ENCODE measurements at places on chromosomes 5 and 9.
A peak's percentile ranks its signal among the peaks of the same experiment; 100 is the strongest.

GRCh38 chr5:94992325-94992724 is 292.6 kb downstream of the MCTP1 start:
- no peak for DNase-seq

DNA sequence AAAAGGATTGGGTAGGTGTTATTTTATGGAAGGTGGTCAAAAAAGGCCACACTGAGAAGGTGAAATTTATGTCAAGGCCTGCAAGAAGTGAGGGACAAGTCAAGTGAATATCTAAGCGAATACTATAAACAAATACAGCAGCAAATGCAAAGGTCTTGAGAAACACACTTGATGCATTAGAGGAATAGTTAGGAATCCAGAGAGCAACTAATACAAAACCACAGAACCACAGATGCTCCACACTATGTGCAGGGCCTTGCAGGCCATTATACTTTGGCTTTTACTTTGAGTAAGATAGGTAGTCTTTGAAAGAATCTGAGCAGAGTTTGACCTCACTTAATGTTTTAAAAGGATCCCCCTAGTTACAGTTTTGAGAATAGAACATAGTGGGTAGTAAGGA is 4.6 kb downstream of the ZNF622 start:
- DNase-seq = no peak

DNA sequence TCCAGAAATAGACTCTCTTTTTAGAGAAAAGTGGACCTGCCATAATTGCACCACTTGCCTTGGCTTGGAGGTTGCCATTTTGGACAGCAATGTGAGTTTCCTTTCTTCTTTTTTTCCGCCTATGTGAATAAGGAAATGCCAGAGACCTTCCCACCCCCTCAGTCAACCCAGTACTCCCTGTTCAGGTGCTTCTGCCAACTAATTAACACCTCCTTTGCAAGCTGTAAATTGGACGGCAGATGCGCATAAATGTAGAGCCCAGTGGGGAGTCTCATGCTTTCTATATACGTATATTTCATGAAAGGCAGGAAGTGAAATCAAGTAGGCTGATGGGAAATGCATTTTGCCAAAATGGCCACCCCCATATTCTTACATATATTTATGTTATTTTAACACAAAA is 269.8 kb upstream of the RFX3 start:
- no peak for DNase-seq

GRCh38 chr9:10268531-10269485 is 344.0 kb downstream of the PTPRD start:
- DNase-seq = no peak

GRCh38 chr5:80763873-80764647 is 109.3 kb upstream of the DHFR start:
- DNase-seq = no peak

GRCh38 chr9:92963831-92964606 is 16.7 kb downstream of the FGD3 start:
- DNase-seq = no peak

GRCh38 chr9:134570711-134571325 is 70.8 kb upstream of the COL5A1 start:
- DNase-seq = no peak

- DNase-seq = peak; percentile 29
Observed at GRCh38 chr5:72633041-72633445, 125.8 kb upstream of the ZNF366 start.

DNA sequence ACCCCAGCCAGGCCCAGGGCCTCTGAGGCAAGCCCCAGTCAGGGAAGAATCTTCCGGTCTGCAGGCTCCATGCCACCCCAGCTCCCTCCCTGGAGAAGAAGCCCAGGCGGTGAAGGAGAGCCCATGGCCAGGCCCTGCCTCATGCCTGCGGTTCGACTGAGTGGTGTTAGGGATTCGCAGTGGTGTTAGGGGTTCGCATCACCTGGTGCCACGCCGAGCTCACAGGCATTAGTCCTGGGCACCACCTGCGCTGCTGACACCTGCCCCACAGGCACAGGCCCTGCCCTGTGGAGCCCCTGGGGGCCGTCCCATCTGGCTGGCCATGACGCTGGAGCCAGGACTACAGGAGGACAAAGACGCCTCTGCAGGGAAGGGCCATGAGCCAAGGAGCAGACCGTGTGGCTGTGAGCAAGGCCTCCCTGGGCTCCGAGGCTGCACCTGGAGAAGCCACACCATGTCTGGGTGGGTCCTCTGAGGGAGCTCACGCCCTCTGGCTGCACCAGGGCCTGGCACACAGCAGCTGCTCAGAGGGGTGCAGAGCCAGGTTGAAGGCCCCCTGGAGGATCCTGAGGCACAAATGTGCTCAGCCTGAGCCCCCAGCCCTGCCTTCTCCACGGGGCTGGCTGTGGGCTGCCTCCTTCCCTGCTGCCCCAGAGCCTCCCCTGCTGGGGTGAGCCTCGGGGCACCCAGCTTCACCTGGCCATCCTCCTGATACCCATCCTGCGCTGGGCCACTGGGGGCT is 27.6 kb upstream of the RNF130 start:
- DNase-seq = no peak

- DNase-seq = no peak
Observed at GRCh38 chr5:7849681-7850394, 1.1 kb downstream of the CFAP90 start.

GRCh38 chr5:120152472-120152871 is 311.6 kb upstream of the PRR16 start:
- DNase-seq = peak; percentile 50

GRCh38 chr5:61085885-61086284 is 76.4 kb downstream of the SMIM15 start:
- DNase-seq = no peak

- DNase-seq = no peak
Observed at GRCh38 chr9:38682713-38683112, 37.2 kb downstream of the FAM240B start.

GRCh38 chr9:109166771-109167601 is at the start of gene FRRS1L:
FRRS1L (minus strand) TSS chr9:109167249; CDS start chr9:109167138, 111 bp downstream.
- DNase-seq = no peak

DNA sequence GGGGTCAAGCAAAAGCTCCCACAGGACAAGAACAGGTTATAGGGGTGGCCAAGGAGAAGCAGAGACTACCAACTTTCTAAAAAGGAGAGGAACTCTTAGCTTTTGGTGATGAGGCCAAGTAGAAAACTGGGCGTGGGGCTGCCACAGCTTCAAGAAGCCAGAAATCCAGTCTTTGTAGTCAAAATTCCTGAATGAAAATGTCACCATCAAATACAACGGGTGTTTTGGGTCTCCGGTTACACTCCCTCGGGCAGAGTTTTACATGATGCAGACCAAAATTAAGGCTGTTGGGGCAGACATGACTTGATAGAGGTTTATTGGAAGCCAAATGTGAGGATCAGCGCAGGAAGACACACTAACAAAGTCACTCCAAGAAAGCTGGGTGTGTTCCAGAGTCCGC is 29.4 kb upstream of the N4BP3 start:
- DNase-seq = no peak

- no peak for DNase-seq
Observed at GRCh38 chr5:17360879-17361278, 137.2 kb upstream of the TAF11L2 start.

DNA sequence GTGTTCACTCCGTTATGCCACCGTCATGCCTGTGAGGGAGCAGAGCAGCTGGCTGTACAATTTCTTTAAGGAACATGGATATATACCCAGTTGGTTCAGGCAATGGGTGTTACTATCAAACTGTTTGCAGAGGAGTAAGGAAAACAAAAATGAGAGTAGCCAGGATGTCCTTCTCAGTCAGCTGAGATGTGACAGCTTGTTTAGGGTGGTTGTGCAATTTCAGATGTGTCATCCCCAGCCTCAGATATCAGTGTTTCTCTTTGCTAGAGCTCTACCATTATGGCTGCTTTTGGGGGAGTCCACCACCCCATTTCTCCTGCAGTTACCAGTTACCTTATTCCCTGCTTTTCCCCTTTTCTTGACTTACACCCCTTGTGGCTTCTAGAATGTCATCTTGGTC is 135.2 kb upstream of the SLC24A2 start:
- no peak for DNase-seq

DNA sequence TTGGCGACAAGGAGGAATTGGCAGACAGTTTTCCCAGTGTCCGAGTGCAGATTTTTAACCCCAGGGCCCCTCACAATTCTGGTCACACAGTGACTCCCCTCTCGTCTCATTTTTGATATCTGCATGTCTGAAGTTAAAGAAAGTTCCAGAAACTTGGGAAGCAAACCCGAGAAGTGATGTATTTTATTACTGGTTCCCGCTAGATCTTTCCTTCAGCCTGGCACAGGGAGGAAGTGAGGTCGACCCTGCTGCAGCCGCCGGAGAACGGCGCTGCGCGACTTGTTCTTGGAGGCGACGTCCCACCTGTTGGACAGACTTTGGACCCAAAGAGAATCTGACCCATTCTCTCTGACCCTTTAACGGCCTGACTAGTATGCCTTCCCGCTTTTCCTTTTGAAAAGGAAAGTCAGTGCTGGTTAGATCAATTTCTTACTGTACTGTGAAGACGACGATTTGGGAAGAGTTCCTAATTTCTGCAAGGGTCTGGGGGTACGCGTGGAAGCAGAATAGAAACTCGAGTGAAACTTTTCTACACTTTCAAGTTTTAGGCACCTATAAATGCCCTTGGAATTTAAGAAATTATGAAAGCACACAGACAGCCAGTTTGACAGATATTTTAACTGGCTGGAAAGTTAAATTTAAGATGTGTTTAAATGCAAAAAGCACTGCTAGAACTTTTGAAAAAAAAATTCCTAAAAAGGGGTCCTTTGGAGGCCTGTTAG is 744 bp downstream of the OTULIN start:
- no peak for DNase-seq

DNA sequence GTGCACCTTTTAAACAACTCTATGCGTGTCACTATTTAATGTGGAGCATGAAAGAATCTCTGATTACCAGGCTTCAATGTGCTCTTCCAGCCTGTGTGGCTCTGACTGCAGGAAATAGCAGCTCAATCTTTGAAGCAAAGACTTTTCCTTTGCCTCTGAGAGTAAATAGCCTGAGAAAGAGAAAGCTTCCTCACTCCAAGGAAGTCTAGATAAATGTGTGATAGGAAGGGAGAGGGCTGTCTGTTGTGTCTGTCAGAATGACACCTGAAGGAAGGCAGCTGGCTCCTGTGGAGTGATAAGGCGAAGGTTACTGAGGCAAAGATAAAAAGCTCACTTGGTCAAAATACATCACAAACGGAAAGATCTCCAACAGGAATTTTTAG is 205.3 kb upstream of the HAPLN1 start:
- DNase-seq = no peak

DNA sequence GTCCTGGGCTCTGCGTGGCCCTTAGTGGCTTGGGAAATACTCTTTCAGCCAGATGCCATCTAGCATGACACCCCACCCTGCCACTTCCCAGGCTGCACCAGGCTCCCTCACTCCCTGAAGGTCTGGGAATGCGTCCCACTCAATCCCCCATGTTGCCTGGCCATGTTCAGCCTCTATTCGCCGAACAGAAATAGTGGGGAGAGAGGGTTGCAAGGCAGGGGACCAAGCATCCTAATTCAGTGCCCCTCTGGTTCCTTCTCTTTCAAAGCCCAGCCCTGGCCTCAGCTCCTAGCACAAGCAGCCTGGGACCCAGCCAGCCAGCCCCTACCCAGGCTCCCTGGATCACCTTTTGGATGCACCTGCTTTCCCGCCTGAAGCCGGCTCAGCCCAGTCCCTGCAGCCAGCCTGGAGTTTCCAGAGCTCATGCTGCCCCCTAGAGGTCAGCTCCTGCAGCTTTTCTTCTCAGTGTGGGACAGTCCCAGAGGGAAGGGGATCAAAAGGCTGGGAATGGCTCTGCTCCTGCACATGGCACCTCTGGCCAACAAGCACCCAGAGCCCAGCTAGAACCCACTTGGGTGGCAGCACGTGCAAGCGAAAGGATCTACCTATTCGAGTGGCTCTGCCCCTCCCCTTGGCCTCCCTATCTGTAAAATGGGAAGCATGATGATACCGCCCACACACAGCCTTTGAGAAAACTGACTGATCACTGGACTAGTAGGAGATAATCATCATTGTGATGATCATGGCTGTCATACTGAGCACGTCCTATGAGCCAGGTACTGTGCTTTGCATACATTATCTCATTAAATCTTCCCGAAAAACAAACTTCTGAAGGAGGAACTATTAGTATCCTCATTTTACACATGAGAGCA is 48.7 kb upstream of the C5orf58 start:
- peak; percentile 35 for DNase-seq

- no peak for DNase-seq
Observed at GRCh38 chr5:39148983-39149534, 70.3 kb downstream of the FYB1 start.

DNA sequence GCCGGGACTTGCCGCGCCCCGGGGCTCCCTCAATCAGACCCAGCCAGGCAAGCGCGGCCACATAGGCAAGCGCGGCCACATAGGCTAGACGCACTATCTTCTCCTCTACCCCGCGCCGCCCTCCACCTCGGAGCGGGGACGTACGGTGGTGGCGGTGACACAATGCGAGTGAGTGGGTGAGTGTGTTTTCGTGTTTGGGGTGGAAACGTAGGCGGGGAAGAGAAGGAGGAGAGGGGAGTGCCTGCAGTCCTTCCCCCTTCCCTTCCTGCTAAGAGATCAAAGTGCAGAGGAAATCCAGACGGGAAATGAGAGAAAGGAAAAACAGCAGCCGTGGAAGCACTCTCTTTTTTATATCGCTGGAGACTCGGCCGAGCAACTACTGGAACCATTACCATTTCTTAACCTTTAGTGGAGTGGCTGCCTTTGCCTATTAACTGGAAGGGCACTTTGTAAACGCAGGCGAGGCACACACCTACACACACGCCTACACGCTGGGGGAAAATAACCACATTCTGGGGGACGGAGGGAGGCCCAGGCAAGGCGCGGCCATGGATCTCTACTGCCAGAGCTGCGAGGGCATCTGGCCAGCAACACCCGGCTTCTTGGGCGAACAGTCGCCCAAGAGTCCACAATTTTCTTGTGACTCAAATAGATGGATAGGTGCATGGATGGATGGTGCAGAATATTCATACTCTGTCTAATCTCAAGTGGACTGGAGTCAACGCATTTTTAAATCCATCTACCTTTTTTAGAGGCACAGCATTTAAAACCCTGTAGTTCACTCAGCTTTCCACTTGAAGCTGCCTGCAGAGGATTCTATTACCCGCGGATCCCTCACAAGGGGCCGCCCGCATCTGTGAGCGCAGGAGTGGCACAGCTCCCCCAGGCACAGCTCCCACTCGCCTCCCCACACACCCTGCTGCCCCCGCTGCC is 2.1 kb downstream of the EDIL3 start:
- DNase-seq = no peak

GRCh38 chr9:4661165-4661564 is 929 bp upstream of the PLPP6 start:
- no peak for DNase-seq

DNA sequence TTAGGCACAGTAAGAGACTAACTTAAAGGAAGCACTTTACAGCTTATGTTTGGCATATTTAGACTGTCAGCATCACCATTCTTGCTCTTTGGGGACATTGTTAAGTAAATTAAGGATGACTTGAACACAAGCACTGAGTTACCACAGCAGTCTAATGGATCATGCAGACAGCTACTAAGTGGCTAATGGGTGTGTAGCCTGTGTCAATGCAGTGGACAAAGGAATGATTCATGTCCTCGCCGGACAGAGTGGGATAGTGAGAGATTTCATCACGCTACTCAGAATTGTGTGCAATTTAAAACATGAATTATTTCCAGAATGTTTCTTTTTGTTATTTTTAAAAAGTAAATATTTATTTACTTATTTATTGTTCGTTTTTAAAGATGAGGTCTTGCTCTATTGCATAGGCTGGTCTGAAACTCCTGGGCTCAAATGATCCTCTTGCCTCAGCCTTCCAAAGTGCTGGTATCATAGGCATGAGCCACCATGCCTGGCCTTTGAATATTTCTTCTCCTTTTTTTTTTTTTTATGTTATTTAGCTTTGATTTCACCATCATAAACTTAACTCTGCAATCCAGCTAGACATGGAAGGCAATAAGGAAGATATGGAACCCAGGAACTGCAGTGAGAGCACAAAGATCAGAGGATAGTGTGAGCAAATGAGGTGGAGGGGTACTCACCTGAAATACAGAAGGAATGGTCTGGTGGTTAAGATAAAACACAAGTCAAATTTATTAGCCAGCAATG is 53.0 kb upstream of the KLF4 start:
- DNase-seq = no peak
